Activated CD4-positive, alpha-beta memory T cell treated with anti-CD3 and anti-CD28 coated beads for 36 hours (primary cell): ENCODE measurements at places on chromosomes 6 and 20. TPM values are rescaled to one million over a fixed set of nuclear protein-coding genes. Genes with fewer than 3 reads are reported as not detected.

Gene BPIFB1
- not detected for total RNA-seq

DNA sequence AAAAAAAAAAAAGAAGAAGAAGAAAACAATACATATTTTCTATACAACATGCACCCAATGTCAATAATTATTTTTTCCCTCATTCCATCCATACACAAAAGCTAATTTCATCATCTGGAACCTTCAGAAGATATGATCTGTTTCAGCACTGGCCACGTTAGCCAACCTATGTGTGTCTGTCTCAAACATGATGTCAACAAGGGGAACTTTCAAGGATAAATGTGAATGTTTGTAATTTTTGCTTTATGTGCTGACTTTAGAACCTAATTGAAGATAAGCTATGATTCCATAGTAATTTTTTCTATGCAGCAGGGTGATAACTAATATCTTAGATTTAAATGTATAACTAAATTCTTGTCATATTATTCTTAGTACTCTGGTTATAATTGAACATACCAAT lies 37.9 kb downstream of the IPCEF1 start:
- no peaks in the 10 kb centered on the region for H3K4me1 ChIP-seq
- H3K4me3 ChIP-seq: no peak overlapping the region
- no peak overlapping the region for H3K27ac ChIP-seq
- DNase-seq: no peak

Gene USP49
- total RNA-seq: 6.3 TPM

Gene SPTLC3
- 0.02 TPM for total RNA-seq

Gene TAGAP
- 41.6 TPM for total RNA-seq
